Activated naive CD4-positive, alpha-beta T cell treated with anti-CD3 and anti-CD28 coated beads, Interleukin-2, amount 10 ng/mL, durations not matched to agents 5 hours and 36 hours (primary cell): ENCODE measurements at places on chromosomes 7 and 10. TPM values are rescaled to one million over a fixed set of nuclear protein-coding genes. Genes with fewer than 3 reads are reported as not detected.

The TBXAS1 gene
- 5.6 TPM for total RNA-seq

The CNNM1 gene
- total RNA-seq = 1.0 TPM

The NPC1L1 gene
- total RNA-seq = not detected

The KAZALD1 gene
- 0.96 TPM for total RNA-seq

The PTPRN2 gene
- total RNA-seq = 2.3 TPM

The GDF2 gene
- total RNA-seq = not detected

The FEZF1 gene
- total RNA-seq = not detected

The ARMC10 gene
- 31.8 TPM for total RNA-seq

The TMEM213 gene
- 0.26 TPM for total RNA-seq

The DKK1 gene
- total RNA-seq = not detected

The OR2A1 gene
- total RNA-seq = 0.12 TPM

The CALN1 gene
- total RNA-seq = not detected

The AOAH gene
- 4.5 TPM for total RNA-seq

The TUBGCP2 gene
- 55.9 TPM for total RNA-seq

The UNCX gene
- not detected for total RNA-seq

The CHST3 gene
- 0.05 TPM for total RNA-seq

The SPDYE5 gene
- total RNA-seq = 0.13 TPM

The TIMM23B gene
- 15.6 TPM for total RNA-seq

The IFT22 gene
- total RNA-seq = 8.7 TPM

The ZNF727 gene
- total RNA-seq = not detected

The CCL24 gene
- not detected for total RNA-seq

The ACSM6 gene
- total RNA-seq = not detected

The TMEM184A gene
- not detected for total RNA-seq

The GOLGA7B gene
- 15.0 TPM for total RNA-seq

The GNB2 gene
- total RNA-seq = 203 TPM

The SYT15B gene
- total RNA-seq = 0.25 TPM

The SUGCT gene
- total RNA-seq = 0.29 TPM

The NANOS1 gene
- total RNA-seq = 0.73 TPM

The MMP21 gene
- total RNA-seq = not detected

The VPS37D gene
- total RNA-seq = 0.41 TPM

The ANKRD16 gene
- 5.5 TPM for total RNA-seq

The SEMA3E gene
- total RNA-seq = not detected

The HILPDA gene
- total RNA-seq = 24.9 TPM

The FOXI2 gene
- not detected for total RNA-seq

The GPR26 gene
- not detected for total RNA-seq

The SDK1 gene
- total RNA-seq = 0.07 TPM
